ENCODE measurements at places on chromosomes 1 and 21.

- no peak for DNase-seq
Measured at GRCh38 chr1:23370330-23370708, 683 bp upstream of the ZNF436 start.

GRCh38 chr21:16838331-16838730 lies 674.5 kb upstream of the CXADR start:
- no peak for DNase-seq

GRCh38 chr1:54248966-54249365 lies 49.0 kb downstream of the MRPL37 start:
- DNase-seq = no peak

GRCh38 chr1:166089804-166090203 lies 77.0 kb downstream of the FAM78B start:
- DNase-seq = no peak

DNA sequence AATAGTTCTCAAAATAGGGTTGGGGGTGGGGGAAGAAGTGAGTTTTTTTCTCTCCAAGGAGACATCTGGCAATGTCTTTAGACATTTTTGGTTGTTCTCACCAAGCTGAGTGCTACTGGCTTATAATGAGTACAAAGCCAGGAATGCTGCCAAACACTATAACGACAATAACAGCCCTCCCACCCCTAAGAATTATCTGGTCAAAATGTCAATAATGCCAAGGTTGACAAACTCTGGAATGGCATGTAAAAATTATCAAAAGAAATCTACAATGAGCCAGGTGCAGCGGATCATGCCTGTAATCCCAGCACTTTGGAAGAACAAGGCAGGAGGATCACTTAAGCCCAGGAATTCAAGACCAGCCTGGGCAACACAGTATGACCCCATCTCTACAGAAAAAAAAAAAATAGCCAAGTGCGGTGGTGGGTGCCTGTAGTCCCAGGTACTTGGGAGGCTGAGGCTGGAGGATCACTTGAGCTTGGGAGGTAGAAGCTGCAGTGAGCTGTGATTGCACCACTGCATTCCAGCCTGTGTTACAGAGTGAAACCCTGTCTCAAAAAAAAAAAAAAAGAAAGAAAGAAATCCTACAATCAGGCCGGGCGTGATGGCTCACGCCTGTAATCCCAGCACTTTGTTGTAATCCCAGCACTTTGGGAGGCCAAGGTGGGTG lies 2.5 kb downstream of the ATP5PF start:
- DNase-seq = no peak

GRCh38 chr1:115426231-115426771 lies 88.3 kb upstream of the NGF start:
- no peak for DNase-seq

GRCh38 chr1:87794788-87795614 lies 466.3 kb downstream of the LMO4 start:
- no peak for DNase-seq

- DNase-seq = no peak
Measured at GRCh38 chr1:36944883-36945282, 89.4 kb downstream of the GRIK3 start.
